ENCODE measurements at places on chromosomes 12 and 14.

- DNase-seq = no peak
These were observed 114.2 kb downstream of the KCNK10 start for GRCh38 chr14:88208858-88209257.

DNA sequence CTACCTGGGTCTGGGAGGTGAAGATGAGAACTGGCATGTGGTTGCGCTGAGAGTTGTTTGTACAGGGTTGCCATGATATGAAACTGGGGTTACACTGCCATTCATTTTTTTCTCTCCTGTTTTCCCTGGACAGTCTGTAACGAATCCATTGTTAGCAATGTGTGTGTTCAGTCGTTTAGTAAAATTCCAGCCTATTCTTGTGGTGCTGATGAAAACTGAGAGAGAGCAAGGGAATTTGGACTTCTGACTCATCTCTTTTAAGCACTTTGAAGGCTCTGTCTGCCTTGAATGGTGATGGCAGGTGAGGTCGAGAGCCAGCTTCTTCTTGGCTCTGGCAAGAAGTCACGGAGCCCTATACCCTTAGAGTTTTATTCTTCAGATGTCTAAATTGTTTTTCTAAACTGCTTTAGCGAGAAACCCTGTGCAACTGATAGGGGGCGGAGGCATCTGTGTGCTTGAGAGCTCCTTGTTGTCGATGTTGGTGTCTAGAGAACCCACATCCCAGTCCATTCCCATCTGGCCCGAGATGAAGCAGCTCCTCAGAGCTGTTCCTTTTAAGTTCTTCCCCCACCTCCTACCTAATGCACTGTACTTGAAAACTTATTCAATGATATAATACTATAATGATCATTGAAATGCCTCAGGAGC lies 204.4 kb downstream of the TMX1 start:
- no peak for DNase-seq

- peak; percentile 19 for DNase-seq
These were observed 12.1 kb downstream of the VASH1 start for GRCh38 chr14:76773188-76773885.

- no peak for DNase-seq
These were observed 222.4 kb upstream of the AMIGO2 start for GRCh38 chr12:47302111-47302671.

DNA sequence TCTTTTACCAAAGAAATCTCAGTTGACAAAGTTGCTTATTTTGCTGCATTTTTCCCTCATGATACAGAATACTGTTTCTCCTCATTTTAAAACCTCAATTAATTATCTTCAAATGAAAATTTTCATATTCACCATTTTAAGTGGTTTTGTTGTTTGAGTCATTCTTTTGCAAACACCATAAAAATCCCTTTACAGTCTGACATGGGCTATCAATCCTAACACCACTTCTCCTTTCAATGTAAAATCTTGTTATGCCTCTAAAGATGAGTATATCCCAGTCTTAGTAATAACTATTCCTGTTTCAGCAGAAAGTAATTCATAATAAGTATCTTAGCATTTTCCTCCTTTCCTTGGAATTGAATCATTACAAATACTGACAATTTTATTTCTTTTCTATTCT lies 192.2 kb downstream of the SYT1 start:
- DNase-seq = no peak

GRCh38 chr12:131903270-131904255 lies 9.1 kb downstream of the ULK1 start:
- DNase-seq = no peak

- no peak for DNase-seq
These were observed 126.4 kb downstream of the DERA start for GRCh38 chr12:16037533-16037932.

GRCh38 chr14:58026967-58027366 lies 125.0 kb downstream of the ARMH4 start:
- no peak for DNase-seq

GRCh38 chr14:101508948-101509729 lies 52.2 kb upstream of the DIO3 start:
- DNase-seq = no peak

GRCh38 chr12:22163594-22163993 lies 117.6 kb downstream of the CMAS start:
- DNase-seq = peak; percentile 37

GRCh38 chr12:59911516-59911915 lies 315.7 kb downstream of the SLC16A7 start:
- no peak for DNase-seq

DNA sequence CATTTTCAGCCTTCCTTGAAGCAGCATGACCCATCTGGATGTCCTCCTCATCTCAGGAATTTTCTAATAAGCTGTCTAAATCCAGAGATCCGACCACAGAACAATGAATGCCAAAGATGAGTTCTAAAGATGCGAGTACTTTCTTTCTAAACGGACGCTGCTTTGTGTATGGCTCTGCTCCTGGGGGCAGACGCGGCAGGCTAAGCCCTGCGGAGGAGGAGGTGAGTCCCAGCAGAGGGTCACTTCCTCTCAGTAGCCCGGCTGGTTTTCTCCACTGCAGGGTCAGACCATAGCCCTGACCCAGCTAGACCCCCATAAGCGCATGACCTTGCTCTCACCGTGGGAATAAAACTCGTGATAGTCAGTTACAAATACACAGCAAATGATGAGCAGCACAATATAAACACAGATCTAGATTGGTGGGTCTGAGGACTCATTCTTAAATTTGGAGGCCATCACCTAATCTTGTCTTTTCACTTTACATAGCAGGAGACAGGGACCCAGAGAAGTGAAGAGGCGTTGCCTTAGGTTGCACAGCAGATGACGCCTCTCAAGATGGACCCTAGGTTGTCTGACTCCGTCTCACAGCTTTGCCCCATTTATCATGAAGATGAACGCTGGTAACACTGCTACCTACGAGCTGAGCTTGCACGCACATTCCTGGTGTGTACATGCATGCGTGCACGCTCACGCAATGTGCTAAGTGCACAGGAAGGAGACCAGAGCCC lies 16.6 kb downstream of the SSH1 start:
- no peak for DNase-seq

- DNase-seq = no peak
These were observed 49.8 kb downstream of the CCDC85C start for GRCh38 chr14:99554184-99554583.

DNA sequence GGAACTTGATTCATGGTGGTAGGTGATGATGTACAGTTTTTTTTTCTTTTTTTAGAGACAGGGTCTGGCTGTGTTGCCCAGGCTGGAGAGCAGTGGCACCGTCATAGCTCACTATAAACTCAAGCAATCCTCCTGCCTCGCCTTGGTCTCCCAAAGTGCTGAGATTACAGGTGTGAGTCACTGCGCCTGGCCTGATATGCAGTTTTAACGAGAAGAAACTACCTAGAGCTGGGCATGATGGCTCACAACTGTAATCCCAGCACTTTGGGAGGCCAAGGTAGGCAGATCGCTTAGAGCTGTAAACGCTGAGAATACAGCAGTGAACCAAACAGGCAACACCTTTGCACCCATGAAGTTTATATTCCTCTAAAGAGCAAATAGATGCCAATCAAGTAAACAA lies 13.0 kb upstream of the VPS37B start:
- DNase-seq = no peak

- no peak for DNase-seq
These were observed 118.0 kb upstream of the CDKN3 start for GRCh38 chr14:54278665-54279295.

DNA sequence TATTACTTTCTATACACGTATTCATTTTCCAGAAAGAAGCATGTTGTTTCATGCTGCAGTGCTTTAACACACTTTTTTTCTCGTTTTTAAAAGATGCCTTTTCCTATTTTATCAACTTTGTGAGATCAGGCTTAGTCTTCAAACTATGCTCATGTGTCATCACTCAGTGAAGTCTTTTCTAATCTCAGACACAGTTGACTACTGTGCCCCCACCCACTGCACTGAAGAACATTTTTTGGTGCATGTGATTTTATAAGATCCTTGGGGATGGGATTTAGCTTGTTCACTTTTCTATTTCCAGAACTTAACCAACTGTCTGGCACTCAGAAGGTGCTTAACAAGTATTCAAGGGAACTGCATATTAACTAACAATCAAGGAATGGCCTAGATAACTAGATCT lies 85.5 kb downstream of the CDK17 start:
- no peak for DNase-seq

DNA sequence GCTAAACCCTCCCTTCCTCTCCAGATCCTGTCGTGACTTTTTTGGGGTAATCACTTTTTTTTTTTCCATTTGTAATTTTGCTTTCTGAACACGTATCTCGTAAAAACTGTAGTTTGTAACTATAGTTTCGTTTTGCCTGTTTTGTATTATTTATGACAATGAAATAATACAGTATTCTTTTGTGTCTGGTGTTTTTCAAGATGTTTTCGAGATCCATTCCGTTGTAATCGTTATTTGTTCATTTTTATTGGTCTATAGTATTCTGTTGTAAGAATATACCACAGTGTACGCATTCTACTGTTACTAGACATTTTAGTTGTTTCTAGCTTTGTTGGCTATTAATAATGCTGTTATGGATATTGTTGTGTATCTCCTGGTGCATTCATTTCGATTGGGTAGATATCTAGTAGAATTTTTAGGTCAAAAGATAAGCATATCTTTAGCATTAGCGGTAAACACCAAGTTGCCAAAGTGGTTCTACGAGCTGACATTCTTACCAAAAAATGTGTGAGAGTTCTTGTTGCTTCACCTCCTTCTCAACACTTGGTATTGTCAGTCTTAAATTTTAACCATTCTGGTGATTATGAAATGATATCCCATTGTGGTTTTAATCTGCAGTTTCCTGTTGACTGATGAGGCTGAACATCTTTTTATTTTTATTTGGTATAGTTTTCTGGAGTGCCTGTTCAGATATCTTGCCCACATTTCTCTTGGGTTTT lies 92.3 kb upstream of the EVL start:
- DNase-seq = no peak

DNA sequence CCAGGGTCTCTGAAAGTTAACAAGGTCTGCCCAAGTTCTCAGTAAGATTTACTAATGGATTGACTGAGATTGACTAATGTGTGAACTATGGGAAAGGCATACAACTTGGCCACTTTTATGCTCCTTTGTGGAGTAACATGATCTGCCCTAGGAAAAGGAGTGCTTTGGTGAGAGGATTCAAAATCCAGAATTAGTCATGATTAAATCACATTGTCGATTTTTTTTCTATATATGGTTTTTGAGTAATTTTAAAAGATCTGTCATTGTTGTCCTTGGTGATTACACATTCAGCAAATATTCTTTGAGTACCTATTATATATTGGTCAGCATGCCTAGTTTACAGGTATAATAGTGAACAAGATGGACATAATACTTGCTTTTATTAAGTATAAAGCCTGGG lies 147.7 kb upstream of the SYT10 start:
- no peak for DNase-seq

DNA sequence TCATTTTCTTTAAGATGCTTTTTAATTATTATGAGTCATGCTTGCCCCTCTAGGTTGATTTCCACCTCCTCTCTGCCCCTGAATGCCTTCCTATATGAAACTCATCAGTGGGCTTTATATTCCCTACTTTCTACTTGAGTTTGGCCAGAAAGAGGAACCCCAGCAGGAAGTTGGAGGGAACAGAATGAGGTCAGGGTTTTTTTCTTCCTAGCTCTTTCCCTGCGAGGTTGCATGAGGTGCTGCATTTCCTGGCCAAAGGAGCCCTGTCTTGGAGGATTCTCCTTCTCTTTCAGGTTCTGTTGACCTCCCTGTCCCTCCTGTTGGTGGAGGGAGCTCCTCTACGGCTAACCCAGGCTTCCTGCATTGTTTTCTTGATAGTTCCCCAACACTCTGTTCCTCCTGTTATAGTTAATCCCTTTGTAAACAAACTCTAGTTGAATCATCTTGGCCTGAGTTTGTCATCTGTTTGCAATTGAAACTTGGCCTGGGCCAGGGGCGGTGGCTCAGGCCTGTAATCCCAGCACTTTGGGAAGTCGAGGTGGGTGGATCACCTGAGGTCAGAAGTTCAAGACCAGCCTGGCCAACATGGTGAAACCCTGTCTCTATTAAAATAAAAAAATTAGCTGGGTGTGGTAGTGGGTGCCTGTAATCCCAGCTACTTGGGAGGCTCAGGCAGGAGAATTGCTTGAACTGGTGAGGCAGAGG lies 15.3 kb upstream of the SPIC start:
- no peak for DNase-seq

All from CD4-positive, alpha-beta T cell treated with Interleukin-2 at 100 ng/mL for 4 hours (primary cell).